ENCODE measurements at places on chromosomes 16 and 17.

DNA sequence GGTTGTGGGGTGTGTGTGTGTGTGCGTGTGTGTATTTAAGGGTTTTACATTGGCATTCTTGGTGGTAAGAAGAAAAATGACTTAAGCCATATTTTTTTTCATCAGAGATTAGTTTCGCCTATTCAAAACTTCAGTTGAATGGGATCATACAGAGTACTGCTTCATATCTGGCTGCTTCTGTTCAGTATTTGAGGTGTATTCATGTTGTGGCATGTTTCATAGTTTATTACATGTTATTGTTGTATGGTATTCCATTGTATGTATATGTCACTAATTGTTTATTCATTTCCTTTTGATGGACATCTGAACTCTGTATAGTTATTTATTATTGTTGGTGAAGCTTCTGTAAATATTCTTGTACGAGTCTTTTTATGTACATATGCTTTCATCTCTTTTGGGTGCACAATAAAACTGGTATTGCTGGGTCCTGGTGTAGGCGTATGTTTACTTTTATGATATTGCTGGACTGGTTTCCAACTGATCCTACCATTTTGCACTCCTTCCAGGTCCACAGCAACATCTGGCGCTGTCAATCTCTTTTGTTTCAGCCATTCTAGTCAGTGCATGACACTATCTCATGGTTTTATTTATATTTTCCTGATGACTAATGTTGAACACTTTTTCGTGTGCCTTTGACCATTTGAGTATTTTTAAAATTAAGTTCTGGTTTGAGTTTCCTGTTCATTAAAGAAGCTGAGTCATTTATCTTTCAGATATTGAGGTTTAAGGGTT lies 77.4 kb upstream of the MAF start:
- peak; percentile 45 for DNase-seq

DNA sequence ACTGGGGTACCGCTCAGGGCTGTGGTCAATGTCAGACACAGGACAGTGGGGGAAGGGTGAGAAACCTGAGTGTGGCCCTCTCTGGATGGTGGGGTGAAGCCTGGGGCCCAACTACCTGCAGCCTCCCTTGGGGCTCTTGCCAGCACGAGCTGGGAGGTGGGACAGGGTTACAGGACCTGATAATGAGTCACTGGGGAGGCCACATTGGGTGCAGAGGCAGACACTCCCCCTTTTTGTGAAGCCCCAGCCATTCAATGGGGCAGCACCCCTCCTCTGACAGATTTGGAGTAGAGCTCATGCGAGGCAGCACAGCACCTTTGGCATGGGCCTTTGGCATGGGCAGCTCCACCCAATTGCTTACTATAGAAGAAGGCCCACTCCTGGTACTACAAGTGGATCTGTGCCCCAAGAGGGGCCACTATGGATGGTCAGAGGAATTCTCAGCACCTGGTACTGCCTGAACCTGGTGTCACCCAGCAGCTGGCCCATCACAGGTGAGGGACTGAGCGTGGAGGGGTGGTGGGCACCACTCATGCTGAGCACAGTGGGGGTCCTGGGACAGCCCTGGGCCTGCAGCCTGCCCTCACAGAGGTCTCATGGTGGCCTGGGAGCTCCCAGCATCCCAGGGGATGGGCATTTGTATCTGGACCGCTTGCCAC lies 45.2 kb upstream of the SMPD3 start:
- DNase-seq, result no peak

- no peak for DNase-seq
These were observed 15.6 kb upstream of the PDK2 start for GRCh38 chr17:50079334-50080095.

GRCh38 chr17:18233803-18234518 lies 8.5 kb downstream of the LLGL1 start:
- no peak for DNase-seq

- DNase-seq, result peak; percentile 62
These were observed 74.0 kb downstream of the TANC2 start for GRCh38 chr17:63039899-63040602.

DNA sequence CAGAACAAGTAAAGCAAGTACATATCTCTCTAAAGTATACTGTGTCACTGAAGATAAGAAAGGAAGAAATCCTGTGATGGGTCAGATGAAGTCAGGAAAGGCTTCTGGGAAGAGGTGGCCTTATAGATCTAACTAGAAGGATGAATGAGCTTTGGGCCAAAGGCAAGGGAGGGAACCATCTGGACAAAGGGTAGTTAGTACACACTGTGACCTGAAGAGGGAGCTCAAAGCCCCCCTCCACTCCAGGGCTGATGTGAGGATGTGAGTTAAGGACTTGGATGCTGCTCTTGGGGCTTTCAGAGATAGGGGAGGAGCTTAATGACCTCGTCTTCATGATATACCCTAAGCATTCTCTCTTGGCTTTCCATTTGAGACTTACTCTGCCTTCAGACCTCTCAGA lies 185.3 kb upstream of the CACNG3 start:
- peak; percentile 39 for DNase-seq

DNA sequence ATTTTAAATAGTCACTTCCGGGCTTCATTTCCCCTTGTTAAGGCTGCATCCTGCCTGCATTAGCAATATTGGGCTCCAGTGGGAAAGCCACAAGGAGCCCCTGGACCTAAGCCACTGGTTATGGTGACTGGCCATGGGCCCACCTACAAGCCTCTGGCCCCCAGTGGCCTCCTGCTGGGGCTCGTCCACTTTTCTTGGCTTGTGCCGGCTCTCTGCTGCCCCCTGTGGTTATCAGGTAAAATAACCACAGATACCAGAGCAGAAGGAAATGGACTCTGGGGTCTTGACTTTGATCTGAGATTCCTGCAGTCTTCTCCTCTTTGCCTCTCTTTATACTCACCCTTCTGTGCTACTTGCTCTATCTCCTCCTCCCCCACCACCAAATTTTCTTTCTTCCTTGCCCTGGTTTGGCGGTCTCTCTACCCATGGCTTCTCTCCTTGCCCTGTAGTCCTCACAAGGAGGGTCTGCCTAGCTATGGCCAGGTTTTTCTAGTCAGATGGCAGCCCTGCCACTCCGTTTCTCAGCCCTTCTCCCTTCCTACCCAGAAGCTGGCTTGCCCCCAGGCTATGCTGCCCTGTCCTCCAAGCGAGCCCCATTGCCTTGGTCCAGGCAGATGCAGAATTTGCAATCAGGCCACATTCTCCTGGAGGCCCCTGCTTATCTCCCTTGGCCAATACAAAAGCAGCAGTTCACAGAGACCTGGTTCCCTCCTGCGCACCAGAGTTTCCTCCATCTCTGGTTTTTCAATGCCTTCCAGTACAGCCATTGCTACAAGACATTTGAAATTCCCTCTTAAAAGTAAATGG lies 82.9 kb upstream of the RCVRN start:
- peak; percentile 25 for DNase-seq

DNA sequence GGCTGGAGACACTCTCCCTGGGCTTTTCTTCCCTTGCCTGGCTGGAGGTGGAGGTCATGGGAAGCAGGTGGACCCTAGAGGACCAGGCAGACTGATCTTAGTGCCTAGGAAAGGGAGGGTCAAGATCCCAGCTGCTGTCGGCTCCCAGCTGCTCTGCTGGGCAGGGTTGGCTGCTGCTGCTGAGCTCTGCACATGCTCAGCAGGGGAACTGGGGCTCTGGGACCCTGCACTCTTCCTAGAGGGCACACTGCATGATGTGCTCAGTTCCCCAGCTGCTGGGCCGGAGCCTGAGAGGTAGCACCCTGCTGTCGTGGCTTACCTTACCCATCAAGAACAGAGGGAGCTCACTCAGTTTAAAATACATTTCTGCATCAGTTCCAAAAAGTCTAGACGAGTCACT lies 34.3 kb downstream of the VAC14 start:
- DNase-seq, result no peak

GRCh38 chr17:3708366-3708765 lies 12.4 kb upstream of the P2RX5 start:
- no peak for DNase-seq

DNA sequence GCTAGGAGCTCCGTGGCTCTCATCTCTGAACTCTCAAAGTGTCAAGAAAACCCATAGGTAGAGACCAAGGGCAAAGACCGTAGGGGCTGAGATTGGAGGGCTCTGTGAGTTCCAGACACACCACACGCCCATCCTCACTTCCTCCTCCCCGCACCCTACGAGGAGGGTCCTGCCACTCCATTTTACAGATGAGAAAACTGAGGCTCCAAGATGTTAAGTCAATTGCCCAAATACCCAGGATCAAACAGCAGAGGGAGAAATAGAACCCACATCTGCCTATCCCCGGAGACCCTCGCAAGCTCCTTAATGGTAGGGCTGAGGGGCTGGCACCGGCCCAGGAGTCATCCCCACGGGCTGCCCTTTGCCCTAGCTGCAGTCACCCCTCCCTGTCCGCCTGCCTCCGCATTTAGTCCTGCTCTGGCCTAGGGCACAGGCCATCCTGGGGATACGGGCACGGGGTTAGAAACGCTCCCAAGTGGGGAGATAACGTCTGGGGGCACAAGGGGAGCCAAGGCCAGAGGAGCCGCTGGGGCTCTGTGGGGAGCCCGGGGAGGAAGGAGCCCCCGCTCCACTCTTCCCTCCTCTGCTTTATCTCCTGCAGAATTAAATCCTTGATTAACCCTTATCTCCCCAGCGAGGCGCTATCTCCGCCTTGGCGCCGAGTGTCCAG lies 54.1 kb upstream of the ZC3H18 start:
- no peak for DNase-seq
